Common myeloid progenitor, CD34-positive (primary cell): ENCODE measurements at places on chromosomes 7 and 10.

DNA sequence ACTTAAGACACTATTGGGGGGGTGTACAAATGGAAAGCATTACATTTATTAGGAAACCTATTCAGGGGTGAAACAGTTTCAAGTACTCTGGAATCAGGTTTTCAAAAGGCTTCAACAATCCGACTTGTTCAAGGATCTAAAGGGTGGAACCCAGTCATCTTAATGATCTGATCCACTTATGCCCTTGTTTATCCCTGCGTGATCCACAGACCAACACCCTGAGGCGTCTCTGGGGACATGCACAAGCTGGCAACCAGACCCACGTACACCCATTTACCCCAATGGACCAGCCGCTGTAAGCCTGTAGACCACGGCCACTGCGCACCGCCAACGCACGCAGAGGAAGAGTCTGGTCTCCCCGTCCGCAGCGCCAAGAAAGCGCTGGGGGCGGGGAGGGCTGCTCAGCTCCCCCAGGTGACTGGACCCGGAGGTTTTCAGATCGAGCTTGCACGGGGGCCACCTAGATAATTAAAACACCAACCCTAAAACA lies 13.4 kb downstream of the HNRNPF start:
- no peak for DNase-seq

GRCh38 chr10:59872892-59873463 lies 33.4 kb downstream of the CCDC6 start:
- DNase-seq: peak; percentile 57

DNA sequence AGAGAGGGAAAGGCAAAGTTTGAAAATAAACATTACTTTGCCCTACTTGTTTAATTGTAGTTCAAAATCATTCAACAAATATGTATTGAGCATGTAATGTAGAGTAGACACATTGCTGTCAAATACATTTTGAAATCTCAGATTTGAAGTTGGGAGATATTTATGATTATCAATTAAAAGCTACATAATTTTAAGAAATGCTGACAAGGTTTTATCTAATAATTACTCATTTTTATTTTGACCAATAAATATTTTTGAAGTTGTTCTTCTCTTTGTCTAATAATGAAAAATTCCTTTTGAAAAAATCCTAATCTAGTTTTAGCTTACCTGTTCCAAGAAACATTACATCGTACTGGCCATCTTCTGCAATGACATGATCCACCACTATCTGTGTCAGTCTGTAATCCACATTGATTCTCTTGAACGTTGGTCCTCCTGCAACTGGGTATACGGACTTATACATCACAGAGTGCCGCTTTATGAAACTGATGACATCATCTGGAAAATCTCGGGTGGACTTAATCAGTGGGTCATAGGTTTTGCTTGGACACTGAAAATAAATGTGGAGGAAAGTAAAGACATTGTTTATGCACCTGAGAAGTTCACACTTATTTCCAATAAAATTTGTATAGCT lies 164.7 kb downstream of the SEMA3D start:
- no peak for DNase-seq

GRCh38 chr7:36071605-36072004 lies 81.4 kb upstream of the EEPD1 start:
- DNase-seq: no peak

- DNase-seq: no peak
These were observed 44.9 kb upstream of the TCERG1L start for GRCh38 chr10:131356442-131356841.

DNA sequence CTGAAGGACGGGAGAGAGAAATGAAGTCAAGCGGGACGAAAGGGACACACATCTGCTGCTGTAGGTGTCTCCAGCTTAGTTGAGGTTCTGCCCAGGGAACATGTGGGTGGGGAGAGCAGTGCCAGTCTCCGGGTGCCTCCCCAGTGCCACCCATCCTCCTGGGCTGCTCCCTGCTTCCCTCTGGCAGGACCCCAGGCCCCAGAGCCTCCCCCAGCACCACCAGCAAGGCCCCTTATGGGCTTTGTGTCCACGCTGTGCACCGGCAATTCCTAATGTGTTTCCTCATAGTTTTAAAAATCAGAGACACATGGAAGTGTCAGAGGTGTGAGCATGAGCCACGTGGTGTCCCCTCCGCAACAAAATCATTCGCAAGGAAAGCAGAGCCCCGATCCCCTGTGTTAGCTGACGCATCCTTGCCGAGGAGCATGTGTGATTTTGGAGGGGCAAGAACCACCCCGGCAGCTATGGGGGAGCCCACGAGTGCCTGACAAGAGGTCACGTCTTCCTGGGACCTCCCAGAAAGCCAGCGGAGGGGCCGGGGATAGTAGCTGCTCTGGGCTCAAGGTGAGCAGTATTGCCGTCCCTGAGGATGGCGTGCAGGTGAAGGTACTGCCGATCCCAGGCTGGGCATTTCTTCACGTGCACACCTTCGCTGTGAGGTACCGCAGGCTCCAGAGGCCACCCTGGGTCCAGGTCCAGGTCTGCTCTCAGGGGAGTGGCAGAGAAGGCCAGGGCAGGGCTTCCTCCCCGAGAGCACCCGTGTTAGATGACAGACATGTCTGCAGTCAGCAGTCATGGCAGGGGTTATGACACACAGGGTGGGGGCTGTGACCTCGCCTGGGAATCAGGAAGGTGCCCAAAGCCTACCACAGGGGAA lies 448.2 kb upstream of the FOXK1 start:
- no peak for DNase-seq

DNA sequence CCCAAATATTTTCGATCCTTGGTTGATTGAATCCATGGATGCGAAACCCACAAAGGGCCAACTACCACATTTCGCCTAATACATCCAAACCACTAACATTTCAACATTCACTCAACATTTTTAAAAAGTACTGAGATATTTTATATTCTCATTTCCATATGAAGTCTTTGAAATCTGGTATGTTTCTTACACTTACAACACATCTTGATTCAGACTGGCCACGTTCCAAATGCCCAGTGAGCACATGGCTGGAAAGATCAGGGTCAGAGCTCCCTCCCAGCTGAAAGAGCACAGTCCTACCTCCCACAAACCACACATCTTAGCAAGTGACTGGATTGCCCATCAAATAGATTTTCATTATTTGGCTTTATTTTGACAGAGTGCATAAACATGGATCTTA lies 18.9 kb downstream of the NCAPG2 start:
- DNase-seq: no peak
